KG1 (cell line): ENCODE measurements at places on chromosomes 11 and 22.
A peak's percentile ranks its signal among the peaks of the same experiment; 100 is the strongest.

DNA sequence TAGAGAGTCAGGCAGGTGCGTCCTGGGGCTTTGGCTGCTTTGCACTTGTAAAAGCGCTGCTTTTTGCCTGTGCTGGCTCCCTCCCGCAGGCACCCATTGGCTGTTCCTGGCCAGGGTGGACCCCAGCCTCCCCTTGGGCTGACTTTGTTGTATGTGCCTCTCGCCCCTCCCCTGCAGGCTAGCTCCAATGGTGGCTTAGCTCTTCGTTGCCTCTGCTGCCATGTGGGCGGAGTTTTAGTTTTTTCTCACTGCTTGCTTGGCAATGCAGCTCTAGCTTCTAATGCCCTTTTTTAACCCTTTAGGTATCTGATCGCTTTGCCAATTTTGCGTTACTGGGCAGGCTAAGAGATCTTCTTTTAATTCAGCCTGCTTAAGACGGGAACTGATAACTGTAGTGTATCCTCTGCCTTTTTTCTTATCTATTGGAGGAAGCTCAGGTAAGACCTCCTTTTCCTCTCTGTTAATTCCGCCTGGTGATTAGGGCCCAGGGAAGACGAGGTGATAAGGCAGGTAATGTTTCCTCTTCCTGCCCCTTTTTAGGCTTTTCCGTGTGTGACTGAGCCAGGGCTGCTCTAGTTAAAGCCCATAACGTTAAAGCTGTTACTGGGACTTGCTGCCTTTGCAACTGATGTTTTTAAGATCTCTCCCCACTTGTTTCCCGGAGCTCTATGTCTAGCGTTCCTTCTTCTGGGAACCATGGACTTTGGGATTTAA, 11.7 kb upstream of the GLYATL1 start:
- DNase-seq = no peak

- DNase-seq = no peak
Measured at GRCh38 chr11:124830749-124831148, 30.5 kb upstream of the MSANTD2 start.

DNA sequence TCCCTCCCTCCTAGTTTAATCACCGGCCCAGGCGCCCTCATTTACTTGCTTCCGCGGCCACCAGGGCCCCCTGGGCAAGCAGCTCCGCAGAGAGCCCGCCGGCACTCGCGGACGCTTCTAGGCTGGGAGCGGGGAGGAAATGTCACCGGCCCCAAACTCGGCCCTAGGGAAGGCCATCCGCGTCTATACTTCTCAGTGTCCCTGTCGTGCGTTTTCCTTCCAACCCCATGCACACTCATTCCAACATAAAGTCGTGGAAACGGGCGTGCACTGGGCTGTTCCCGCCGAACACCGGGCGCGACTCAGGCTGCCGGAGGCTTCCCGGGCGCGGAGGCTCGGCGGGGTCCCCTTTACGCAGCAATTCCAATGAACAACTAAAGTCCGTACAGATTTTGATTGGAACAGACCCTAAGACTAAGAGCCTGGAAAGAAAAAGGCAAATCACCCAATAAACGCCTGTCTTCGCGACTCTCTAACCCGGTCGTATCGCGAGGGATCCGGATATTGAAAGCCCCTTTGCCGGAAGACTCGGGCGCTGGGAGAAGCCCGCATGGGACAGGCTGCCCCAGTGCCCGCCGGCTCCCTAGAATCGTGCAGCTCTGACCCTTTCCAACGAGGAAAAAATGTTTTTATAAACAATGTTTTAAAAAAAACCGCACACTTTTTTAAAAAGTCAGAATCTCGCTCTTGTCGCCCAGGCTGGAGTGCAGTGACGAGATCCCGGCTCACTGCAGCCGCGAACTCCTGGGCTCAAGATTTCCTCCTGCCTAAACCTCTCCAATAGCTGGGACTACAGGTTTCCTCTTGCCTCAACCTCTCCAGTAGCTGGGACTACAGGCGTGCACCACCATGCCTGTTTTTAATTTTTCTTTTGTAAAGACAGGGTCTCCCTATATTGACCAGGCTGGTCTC, 1.3 kb upstream of the BARX2 start:
- DNase-seq = no peak

GRCh38 chr11:9049959-9050358, 41.4 kb downstream of the SCUBE2 start:
- no peak for DNase-seq

DNA sequence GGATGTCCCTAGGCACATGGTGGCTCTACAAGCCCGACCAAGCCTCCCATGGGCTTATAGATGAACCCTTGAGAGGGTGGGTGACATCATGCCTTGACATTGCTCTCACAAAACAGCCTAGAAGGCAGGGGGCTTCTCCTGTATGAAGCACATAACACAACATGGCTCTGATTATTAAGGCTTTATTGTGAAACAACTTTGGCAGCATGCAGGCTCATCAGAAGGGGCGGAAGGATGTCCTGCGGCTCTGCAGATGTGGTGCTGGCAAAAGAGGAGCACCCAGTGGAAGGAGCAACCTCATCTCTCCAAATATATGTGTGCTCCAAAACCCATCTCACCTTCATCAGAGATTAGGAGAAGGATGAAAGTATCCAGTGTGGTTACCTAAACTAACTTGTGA, 100.4 kb downstream of the MPPED2 start:
- no peak for DNase-seq

- no peak for DNase-seq
Measured at GRCh38 chr11:134313379-134313778, 18.4 kb upstream of the GLB1L2 start.

DNA sequence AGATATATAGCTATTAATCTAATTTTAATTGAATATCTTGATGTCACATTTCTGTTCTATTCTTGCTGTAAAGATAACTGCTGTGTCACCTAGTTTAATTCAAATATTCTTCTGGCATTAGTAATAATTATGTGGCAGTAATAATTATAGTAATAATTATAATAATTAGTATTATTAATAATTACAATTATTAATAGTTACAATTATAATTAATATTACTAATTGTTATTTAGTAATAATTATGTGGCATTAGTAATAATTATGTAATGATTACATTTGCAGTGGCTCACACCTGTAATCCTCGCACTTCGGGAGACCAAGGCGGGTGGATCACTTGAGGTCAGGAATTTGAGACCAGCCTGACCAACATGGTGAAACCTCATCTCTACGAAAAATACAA, 1.6 kb upstream of the TRIM5 start:
- no peak for DNase-seq

- no peak for DNase-seq
Measured at GRCh38 chr11:36713715-36714114, 115.7 kb upstream of the RAG2 start.

GRCh38 chr11:28559492-28559891, 451.3 kb downstream of the METTL15 start:
- DNase-seq = no peak

- DNase-seq = peak; percentile 59
Measured at GRCh38 chr11:47766509-47767227, 473 bp downstream of the FNBP4 start.

GRCh38 chr22:16959345-16959930, 48.6 kb downstream of the GAB4 start:
- DNase-seq = no peak

DNA sequence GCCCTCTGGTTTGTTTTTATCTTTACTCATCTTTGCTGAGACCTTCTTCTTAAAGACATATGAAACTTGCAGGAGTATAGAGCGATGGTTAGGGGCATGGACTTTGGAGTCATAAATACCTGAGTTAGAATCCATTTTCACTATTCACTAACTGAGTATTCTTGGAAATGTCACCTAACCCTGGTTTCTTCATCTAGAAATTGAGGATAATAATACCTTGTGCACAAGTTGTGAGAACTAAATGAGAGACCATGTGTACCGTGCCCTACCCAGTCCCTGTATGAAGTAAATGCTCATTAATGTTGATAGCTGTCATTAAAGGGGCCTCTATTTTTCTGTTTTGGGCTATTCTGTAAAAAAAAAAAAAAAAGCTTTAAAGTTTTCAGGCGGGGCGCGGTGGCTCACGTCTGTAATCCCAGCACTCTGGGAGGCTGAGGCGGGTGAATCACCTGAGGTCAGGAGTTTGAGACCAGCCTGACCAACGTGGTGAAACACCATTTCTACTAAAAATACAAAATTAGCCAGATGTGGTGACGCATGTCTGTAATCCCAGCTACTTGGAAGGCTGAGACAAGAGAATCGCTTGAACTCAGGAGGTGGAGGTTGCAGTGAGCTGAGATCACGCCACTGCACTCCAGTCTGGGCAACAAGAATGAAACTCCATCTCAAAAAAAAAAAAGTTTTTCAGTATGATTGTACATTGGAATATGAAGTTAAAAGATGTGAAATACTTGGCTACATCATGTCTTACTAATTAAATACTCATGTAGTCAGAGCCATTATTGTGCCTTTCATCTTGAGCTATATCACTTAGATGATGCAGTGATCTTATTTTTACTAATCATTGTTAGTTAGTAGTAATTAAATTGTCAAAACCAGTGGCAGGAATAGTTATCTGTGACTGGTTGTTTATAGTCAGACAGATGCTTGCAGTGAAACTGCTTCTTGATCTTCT, 95.0 kb downstream of the AMOTL1 start:
- no peak for DNase-seq

DNA sequence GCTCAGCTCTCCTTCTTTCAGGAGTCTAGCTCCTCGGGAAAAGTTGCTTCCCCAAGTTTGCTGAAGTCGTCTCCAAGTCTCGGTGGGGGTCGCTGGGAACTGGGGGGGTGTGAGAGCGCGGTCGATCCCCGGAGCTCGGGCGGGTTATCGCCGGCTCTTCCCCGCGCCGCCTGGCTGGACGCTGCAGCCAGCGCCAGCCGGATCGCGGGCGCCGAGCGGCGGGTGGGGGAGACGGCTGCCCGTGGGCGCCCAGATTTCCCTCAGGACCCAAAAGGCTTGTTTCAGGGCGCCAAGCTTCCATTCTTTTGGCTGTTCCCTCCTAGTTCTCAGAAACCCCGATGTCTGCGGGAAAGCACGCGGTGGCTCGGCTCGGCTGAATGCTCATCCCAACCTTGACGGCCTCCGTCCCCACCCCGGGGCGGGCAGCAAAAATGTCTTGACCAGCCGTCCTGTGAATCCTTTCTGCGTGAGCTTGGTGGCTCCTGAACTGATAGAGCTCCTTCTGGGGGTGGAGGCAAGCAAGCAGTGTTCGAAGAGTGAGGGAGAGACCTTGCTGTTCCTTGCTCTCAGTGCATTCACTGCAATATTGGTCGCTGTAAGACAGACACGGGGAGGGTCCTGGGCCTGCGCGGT, 1.7 kb downstream of the ZBTB16 start:
- peak; percentile 52 for DNase-seq

- DNase-seq = no peak
Measured at GRCh38 chr11:34356576-34356912, 1.3 kb downstream of the ABTB2 start.

DNA sequence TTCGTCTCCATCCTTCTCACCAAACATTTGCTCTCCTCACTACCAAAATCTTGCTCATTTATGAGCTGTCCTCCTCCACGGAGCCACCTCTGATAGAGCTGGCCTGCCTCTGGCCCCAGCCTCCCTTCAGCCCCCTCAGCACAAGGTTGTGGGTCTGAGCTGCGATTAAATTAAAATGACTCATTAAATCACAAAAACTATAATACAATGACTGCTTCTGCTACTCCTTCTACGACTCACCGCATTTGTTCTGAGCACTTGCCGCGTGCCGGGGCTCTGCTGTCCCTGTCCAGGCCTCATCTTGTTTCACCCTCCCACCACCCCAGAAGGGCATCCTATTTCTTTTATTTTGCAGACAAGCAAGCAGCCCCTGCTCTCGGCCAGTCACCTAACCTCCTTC, 49.2 kb upstream of the TIMP3 start:
- DNase-seq = no peak

- no peak for DNase-seq
Measured at GRCh38 chr11:96235751-96236150, 107.2 kb downstream of the MAML2 start.

- no peak for DNase-seq
Measured at GRCh38 chr11:125448136-125448535, 47.9 kb downstream of the FEZ1 start.

GRCh38 chr11:12478743-12479142, 101.4 kb downstream of the PARVA start:
- no peak for DNase-seq

- DNase-seq = no peak
Measured at GRCh38 chr11:86443415-86443814, 68.7 kb downstream of the CCDC81 start.

- no peak for DNase-seq
Measured at GRCh38 chr11:66856496-66857233, at the start of gene LRFN4. TSS of gene LRFN4 (plus strand) at chr11:66857064. CDS start at chr11:66857745, 681 bp downstream.

- no peak for DNase-seq
Measured at GRCh38 chr11:4044976-4045646, 49.5 kb upstream of the RRM1 start.

DNA sequence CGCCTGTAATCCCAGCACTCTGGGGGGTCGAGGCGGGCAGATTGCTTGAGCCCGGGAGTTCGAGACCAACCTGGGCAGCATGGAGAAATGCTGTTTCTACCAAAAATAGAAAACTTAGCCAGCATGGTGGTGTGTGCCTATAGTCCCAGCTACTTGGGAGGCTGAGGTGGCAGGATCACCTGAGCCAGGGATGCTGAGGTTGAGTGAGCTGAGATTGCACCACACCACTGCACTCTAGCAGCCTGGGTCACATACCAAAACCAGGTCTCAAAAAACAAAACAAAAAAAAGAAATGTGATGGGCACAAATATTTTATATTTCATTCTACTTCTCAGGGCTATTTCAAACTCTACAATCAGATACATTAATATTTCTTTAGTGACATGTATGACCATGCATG, 25.7 kb downstream of the TTC17 start:
- DNase-seq = no peak

DNA sequence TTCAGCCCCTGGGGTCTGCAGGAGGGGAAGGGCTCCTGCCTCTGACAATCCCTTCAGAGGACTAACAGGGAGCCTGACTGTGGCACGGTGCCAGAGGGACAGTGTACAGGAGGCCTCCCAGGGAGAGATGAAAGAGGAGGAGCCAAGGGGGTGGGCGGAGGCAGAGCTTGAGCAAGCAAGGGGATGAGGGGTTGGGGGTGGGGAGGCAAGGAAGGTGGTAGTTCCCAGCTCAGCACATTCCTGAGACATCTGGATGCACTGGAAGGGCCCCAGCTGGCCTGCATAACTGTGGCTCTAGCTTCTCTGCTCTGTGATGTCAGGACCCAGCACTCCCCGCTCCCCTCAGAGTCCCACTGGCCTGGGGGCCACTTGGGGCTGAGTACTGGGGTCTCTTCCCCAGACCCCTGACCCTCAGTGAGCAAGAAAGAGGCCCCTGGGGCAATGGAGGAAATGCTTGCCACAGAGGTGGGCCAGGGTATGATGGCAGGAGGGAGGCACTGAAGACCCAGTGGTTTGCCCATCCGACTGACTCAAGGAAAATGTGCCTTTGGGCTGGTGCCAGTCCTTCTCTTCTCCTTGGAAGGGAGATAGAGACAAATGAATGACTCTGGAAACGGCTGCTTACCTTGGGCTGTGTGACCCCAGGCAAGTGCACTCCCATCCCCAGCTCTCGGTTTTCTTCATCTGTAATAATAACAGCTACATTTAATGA, 13.3 kb downstream of the CREB3L1 start:
- no peak for DNase-seq

- no peak for DNase-seq
Measured at GRCh38 chr11:32852207-32852606, 22.5 kb downstream of the PRRG4 start.
